Keratinocyte (primary cell): ENCODE measurements at places on chromosomes 3 and 15.
A peak's percentile ranks its signal among the peaks of the same experiment; 100 is the strongest.

- no peak for DNase-seq
These were observed 15.3 kb downstream of the TMEM266 start for GRCh38 chr15:76075046-76075445.

- DNase-seq = no peak
These were observed 1.1 kb downstream of the RBSN start for GRCh38 chr3:15097891-15098290.

- DNase-seq = no peak
These were observed 354.2 kb upstream of the TBL1XR1 start for GRCh38 chr3:177551431-177551836.

DNA sequence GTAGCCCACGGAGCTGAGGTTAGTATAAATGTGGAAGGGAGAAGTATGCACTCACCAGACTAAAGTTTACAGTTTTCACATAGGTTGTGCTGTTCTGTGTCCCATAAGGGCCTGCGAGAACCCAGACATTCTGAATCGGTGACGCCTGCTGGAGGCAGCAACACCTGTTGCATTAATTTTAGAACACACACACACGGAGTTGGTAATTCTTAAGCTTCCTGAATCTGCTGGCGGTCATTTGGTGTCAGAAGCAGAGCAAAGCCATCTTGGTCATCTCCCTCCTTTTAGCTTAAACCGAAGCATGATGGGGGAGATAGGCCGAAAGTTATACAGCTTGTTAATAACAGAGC is 41.1 kb upstream of the AP3B2 start:
- DNase-seq = no peak

DNA sequence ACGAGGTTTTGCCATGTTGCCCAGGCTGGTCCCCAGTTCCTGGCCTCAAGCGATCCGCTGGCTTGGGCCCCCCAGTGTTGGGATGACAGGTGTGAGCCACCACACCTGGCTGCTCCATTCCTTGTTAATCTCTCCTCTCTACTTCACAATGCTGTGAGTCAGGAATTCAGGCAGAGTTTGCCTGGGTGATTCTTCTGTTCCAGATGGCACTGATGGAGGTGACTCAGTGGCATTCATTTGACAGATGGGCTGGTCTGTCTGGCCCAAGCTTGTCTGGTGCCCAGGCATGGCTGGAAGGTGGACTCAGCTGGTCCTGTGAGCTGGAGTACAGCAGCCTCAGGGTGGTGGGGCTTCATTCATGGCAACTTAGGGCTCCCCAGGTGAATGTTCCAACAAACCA is 43.2 kb downstream of the SLC6A20 start:
- peak; percentile 5 for DNase-seq

DNA sequence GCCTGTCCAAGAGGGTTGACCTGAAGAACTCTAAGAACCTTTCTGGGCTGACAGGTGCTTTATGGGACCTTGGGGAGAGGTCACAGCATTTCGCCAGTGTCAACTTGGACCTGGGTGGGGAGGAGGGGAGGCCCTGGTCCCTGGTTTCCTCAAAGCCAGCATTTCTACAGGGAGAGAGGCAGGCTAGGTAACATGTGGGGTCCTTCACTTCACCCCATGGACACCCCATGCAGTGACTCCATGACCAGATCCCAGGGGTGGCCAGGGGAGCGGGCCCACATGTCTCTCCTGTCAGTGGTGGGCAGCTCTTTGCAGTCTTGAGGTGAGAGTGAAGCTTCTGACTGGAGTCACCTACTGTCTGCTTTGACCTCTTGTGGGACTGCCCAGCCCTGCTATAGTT is 35.8 kb downstream of the GOLGA6L10 start:
- no peak for DNase-seq

DNA sequence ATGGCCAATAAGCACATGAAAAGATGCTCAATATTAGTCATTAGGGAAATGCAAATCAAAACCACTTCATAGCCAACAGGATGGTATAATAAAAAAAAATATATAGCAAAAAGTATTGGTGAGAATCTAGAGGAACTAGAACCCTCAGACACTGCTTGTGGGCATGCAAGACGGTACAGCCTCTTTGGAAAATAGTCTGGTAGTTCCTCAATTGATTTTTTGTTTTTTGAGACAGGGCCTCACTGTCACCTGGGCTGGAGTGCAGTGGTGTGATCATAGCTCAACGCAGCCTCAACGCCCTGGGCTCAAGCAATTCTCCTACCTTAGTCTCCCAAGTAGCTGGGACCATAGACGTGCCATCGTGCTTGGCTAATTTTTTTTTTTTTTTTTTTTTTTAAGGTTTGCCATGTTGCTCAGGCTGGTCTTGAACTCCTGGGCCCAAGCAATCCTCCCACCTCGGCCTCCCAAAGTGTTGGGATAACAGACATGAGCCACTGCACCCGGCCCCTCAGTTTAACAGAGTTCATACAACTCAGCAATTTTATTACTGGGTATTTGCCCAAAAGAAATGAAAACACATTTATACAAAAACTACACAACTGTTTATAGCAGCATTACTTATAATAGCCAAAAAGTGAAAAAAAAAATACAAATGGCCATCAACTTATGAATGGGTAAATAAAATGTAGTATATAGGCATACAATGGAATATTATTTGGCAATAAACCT is 5.1 kb downstream of the PRC1 start:
- DNase-seq = no peak

DNA sequence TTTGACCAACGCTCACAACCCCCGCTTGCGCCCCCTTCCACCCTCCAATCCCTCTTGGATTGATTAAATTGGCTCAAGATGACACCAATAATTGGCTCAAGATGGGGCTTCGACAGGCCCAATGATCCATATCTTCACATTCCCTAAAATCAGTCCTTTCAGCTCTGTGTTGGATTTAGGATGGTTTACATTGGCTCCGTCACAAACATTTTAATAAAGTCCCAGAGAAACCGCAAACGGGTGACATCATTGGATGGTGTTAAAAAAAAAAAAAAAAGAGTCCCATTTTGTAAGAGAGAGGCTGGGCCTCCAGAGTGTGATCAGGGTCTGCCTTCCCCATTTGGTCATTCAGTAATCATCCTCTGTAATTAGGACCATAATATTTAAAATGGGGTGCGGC is 113.4 kb upstream of the MRPS22 start:
- DNase-seq = no peak

GRCh38 chr3:61908382-61908781 is 347.0 kb downstream of the PTPRG start:
- no peak for DNase-seq

- DNase-seq = no peak
These were observed 210.5 kb upstream of the TLE3 start for GRCh38 chr15:70308011-70308734.

- DNase-seq = no peak
These were observed 916 bp downstream of the IDH3A start for GRCh38 chr15:78149805-78150751.

DNA sequence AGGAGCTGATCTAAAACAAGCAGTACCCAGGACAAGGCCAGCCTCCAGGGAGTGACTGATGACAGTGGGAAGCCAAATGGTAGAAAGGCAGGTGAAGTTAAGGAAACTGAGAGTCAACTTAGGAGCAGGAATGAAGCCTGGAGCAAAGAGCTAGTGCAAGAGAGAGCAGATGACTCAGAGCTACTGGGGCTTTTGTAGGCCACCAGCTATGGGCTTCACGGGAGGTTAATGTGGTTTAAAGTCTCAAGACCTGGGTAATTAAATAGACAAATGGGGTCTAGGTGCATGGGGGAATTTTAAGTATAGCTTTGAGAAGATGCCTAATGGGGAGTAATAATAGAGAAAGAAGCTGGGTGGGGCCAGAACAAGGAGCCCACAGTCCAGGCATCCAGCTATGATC is 3.1 kb downstream of the CD86 start:
- no peak for DNase-seq

DNA sequence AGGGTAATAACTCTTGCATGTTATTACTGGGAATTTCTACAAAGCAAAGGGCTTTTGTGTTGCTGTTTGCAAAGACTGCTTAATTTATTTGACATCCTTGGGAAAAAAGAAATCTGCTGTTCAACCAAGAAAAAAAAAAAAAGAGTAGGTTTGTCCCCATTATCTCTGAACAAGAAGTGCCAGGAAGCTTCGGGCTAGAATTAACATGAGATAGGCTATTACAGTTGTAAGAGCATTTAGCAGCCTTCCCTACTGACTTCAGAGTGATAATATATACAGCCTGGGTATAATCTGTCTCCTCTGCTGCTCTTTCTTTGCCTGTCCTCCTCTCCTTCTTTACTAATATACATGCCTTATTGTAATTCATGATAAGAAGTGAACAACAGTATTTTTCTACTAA is 23.3 kb upstream of the CHMP2B start:
- no peak for DNase-seq

- no peak for DNase-seq
These were observed at the start of gene LYSMD2 for GRCh38 chr15:51737522-51738305. LYSMD2 (minus strand) TSS chr15:51737655; CDS start chr15:51737622, 33 bp downstream.

DNA sequence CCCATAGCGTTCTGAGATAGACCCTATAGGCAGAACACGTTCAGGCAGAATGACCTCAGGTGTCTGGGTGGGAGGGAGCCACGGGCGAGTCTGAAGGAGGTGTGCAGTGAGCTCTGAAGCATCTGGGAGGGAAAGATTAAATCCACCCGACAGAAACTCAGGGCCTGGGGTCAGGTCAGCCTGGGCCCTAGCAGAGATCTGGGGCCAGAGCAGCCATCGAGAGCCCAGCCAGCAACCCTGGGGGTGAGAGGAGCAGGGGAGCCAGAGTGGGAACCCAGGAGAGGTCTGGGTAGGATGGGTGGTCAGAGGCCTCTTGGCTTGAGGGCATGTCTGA is 22.1 kb downstream of the SNX33 start:
- no peak for DNase-seq

DNA sequence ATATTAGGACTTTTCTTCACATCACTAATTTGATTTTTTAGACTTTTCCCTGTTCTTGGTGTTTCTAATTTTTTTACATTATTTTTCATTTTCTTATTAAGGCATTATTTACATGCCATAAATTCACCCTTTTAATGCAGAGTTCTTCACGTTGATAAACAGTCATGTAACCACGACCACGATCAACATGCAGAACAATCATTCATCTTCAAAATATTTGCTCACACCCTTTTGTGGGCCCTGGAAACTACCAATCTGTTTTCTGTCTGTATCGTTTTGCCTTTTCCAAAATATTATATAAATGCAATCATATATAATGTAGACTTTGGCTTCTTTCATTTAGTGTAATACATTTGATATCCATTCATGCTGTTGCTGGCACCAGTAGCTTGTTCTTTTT is 48.7 kb downstream of the ARRDC4 start:
- no peak for DNase-seq

GRCh38 chr3:126996905-126997304 is 14.0 kb downstream of the PLXNA1 start:
- no peak for DNase-seq

GRCh38 chr15:32991619-32992111 is 202.8 kb downstream of the FMN1 start:
- no peak for DNase-seq

DNA sequence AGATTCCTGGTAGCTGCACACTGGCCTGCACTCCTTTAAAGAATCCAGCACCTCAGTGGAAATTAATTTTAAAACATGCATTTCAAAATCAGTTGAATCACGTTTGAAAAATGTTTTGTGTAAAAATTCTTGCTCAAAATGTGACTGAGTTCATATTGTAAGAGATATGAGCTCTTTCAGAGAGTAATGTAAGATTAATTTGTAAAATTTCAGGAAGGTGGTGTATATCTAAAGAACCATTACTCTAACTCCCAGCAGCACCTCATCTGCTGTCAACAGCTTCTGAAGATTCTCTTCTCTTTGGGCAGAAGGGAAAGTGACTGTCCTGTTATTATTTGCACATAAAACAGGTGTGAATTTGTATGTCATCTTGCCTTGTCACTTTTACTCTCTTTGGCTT is 97.5 kb upstream of the PLXNA1 start:
- DNase-seq = no peak

DNA sequence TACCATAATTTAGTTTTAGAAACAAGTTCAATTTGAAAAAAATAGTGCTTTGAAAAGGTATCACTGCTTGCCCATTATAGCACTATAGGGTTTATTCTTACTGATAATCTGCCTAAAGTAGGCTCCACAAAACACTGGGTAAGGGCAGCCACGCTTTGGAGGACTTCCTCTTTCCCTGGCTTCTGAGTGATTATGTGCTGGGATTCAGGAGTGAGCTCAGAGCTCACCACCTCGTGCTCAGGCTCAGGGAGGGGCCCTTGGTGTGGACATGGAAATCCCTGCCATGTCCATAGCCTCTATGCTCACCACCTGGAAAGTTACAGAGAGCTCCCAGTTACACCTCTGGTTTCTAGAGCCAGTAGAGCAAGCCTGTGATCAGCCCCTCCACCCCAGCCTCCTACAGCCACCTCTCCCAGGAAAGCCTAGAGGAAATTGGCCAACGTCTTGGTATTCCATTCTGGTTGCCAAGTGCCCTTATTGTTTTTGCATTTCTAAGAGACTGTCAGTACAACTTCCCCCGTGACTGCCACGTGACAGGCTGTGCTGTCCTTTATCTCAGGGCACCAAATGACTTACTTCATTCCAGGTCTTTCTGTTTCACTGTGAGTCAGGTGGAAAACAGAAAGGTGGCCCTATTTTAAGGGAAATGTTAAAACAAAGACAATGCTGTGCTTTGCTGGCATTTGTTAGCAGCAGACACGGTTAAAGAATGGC is 316.0 kb downstream of the RORA start:
- DNase-seq = no peak

DNA sequence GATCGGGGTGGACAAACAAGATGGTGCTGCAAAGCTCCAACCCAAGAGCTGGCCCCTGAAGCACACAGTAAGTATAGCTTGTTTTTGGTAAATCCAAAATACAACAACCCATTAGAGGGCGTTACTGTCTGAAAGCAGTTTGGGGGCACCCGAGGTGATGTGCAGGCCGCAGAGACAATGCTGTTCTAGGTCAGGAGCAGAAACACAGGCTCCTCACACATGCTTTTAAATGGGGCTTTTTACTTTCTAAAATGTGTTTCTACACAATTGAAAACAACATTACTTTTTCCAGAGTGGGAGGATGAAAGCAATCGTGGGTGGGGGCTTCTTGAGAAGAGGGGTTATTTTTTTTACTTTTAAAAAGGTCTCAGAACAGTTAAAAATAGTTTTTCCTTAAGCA is 1029.3 kb upstream of the CFAP20DC start:
- no peak for DNase-seq

DNA sequence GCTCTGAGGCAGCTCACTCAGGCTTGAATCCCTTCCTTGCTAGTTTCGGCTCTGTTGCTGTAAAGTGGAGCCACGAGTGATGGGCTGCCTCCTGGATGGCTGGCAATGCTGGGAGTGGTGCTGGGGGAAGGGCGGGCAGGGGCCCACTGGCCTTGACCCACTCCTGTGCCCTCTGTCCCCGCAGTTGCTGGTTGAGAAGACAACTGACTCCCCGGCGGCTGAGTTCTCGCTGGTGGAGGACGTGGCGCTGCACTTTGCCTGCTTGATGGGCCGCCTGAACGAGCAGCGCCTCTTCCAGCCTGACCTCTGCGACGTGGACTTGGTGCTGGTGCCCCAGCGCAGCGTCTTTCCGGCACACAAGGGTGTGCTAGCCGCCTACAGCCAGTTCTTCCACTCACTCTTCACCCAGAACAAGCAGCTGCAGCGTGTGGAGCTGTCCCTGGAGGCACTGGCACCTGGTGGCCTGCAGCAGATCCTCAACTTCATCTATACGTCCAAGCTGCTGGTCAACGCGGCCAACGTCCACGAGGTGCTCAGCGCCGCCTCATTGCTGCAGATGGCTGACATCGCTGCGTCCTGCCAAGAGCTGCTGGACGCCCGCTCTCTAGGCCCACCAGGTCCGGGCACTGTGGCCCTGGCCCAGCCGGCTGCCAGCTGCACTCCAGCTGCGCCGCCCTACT is 4.7 kb downstream of the ZBTB47 start:
- no peak for DNase-seq

- no peak for DNase-seq
These were observed 10.5 kb downstream of the C3orf62 start for GRCh38 chr3:49266410-49267095.
